ENCODE measurements at places on chromosomes 4 and X.
A peak's percentile ranks its signal among the peaks of the same experiment; 100 is the strongest.

- no peak for DNase-seq
Observed at GRCh38 chr4:85482010-85482738, 7.2 kb downstream of the ARHGAP24 start.

DNA sequence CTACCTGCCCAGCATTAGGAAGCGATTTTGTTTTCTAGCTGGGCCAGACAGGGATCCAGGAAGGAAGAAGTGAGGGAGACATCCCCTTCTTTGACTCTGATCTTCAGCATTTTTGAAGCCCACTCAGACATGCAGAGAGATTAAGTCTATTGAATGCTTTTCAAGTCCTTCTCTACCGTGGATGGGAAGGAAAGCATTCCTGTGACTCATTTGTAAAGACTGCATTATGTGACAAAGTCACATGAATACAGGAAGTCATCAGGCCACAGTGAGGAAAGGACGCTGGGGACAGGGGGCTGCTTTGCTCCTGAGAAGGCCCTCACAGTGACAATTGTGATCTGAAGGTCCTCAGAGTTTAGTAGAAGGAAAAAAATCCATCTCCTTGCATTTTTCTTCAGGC, 67.4 kb upstream of the GBA3 start:
- DNase-seq, result no peak

- peak; percentile 18 for DNase-seq
Observed at GRCh38 chr4:2893772-2894171, 50.1 kb downstream of the ADD1 start.

GRCh38 chr4:188722911-188723310, 583.7 kb downstream of the TRIML1 start:
- DNase-seq, result no peak

- DNase-seq, result no peak
Observed at GRCh38 chrX:124239324-124239723, 93.1 kb upstream of the TEX13D start.

- DNase-seq, result no peak
Observed at GRCh38 chr4:101086801-101087586, 260.3 kb downstream of the PPP3CA start.

DNA sequence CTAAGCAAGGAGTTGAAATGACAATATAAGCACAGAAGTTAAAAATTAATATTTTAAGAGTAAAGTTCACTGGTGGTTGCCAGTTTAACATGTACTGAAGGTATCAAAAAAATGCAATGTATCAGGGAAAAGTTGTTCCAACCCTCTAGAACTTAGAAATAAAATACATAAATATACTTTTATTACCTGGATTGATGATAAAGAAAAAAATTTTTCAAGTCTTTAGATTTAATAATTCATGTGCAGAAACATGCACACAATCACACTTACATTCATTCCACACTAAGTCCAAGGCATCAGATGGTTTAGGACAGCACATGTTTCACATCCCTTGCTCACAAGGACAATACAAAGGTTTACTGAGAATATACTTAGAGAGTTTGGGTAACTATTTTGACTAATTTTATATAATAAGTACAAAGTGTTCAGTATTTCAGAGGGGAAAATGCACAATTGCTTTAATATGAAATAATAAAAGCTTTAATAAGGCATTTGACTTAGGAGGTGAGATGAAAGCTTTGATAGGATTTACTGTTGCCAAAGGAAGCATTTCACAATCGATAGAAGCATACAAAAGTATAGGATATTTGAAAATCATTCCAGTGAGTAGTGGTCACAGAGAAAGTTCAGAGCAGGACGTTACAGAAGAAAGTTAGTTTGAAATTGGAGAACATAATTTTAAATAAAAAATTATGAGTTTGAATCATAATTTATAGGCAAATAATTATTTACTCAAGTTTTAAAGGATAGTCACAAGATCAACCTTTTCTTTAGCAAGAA, 392 bp upstream of the UGT2A3 start:
- DNase-seq, result no peak

GRCh38 chr4:40241941-40242340, 45.1 kb downstream of the RHOH start:
- DNase-seq, result no peak

DNA sequence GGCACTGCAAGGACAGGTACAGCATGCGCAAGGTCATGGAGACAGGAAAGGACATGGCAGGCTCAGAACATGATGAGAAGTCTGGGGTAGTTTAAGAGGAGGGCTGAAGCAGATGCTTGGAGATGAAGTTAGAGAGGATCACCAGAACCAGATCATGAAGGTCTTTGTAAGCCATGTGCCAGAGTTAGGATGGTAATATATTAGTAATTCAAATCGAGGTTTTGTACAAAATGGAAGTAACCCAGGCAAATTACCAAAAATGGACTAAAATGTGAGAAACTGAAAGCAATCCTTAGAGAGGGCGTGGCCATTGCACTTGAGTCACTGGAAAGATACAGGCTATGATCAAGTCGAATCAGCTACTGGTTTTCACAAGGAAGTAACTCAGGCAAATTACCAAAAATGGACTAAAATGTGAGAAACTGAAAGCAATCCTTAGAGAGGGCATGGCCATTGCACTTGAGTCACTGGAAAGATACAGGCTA, 13.5 kb downstream of the RXFP1 start:
- DNase-seq, result no peak

DNA sequence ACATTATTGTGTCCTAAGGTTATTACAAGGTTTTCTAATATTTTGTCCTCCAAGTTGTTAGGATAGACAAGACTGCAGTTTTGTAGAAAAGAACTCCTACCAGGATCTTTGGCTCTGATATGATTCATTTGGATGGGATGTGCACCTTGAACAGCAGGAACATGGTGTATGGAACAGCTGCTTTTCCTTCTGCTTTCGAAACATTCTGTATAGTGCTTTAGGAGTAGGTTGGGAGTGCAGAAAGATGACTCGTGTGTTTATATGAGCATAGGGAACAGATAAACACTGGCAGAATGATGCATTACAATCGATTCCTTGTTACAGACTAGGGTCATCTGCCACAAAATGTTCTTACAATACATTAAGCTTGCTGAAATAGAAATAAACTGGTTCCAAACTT, 790.1 kb downstream of the DMD start:
- no peak for DNase-seq

- DNase-seq, result no peak
Observed at GRCh38 chr4:7665321-7665720, 230.6 kb upstream of the PSAPL1 start.
